ENCODE measurements at places on chromosomes 13 and 19.
A peak's percentile ranks its signal among the peaks of the same experiment; 100 is the strongest.

DNA sequence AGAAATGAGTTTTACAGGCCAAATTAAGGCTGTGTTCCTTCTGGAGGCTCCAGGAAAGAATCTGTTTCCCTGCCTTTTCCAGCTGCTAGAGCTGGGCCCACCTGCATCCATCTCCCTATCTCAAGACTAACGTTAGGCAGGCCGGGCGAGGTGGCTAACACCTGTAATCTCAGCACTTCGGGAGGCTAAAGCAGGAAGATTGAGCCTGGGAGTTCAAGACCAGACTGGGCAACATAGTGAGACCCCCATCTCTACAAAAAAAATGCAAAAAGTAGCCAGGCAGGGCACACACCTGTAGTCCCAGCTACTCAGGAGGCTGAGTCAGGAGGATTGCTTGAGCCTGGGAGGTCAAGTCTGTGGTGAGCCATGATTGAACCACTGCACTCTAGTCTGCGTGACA is 14.6 kb downstream of the HIF3A start:
- no peak for DNase-seq

- no peak for DNase-seq
These were observed 342.4 kb downstream of the KCNRG start for GRCh38 chr13:50357586-50358118.

GRCh38 chr19:36030264-36031148 is 2.2 kb downstream of the CLIP3 start:
- no peak for DNase-seq

GRCh38 chr19:3771000-3771905 is 775 bp downstream of the RAX2 start:
- DNase-seq = no peak

GRCh38 chr13:52707375-52707774 is 32.2 kb downstream of the CNMD start:
- no peak for DNase-seq

- no peak for DNase-seq
These were observed 84.5 kb upstream of the ABCC4 start for GRCh38 chr13:95385798-95386197.

- DNase-seq = no peak
These were observed 2.2 kb downstream of the SBNO2 start for GRCh38 chr19:1171755-1172352.

DNA sequence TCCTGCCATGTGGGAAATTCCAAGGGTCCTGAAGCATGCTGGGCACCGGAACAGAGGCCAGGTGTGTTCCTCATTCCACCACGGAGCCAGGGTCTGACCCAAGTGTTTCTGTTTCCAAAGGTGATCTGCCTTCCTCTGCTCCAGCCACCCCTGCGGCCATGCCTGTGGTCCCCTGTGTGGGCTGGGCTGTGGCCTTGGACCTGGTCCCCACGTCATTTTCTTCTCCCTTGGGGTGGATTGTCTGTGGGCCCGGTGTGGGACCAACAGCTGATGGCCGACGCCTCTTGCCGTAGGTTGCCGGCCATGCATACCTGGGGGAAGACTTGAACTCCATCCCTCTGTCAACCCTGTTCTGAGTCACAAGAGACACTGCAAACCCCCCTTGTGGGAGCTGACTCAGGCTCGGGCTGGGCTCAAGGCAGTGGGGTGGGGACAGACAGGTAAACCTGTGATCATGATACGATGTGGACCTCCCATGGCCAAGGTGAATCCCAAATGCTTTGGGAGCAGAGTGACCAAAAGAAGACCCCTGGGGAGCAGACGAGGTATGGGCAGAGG is 35.0 kb downstream of the ATP11A start:
- DNase-seq = no peak

- DNase-seq = no peak
These were observed 66.5 kb downstream of the NDFIP2 start for GRCh38 chr13:79547211-79548195.

DNA sequence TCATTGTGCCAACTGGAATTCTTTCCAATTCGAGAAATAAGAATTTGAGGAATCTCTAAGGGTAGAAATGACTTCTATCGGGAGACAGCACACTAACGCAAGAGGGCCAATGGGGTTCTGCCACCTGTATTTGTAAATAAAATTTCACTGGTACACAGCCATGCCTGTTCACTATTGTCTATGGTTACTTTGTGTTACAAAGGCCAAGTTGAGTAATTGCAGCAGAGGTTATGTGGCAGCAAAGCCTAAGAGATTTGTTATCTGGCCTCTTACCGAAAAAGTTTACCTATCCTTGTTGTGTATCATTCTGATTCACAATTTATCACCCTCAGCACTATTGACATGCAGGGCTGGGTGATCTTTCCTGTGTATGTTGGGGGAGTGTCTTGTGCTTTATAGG is 278.0 kb downstream of the KLF5 start:
- DNase-seq = no peak

- no peak for DNase-seq
These were observed 290.2 kb downstream of the ZNF536 start for GRCh38 chr19:30662211-30662861.

- peak; percentile 45 for DNase-seq
These were observed 7.8 kb upstream of the SELENOV start for GRCh38 chr19:39506944-39507714.

GRCh38 chr13:112067871-112068539 is 1.1 kb downstream of the SOX1 start:
- DNase-seq = no peak

DNA sequence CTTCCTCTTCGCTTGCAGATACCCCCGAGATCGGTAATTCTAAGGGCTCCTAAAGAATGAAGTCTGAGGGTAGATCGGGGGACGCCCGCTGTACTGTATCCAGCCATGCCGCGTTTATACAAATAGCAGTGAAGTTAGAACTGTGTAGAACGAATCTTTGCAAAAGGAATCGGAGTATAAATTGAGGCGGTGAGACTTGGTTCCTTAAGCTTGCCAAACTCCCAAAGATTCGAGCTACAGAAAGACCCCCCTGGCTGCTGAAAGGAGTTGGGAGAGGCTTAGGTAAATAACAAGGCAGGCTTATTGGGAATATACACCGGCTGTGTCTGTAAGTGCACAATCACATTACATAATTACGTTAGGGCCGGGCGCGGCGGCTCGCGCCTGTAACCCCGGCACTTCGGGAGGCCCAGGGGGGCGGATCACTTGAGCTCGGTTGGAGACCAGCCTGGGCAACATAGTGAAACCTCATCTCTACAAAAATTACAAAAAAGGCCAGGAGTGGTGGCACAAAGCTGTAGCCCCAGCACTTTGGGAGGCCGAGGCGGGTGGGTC is 12.2 kb downstream of the TMEM160 start:
- DNase-seq = no peak

GRCh38 chr13:73273745-73274144 is 214.9 kb downstream of the KLF5 start:
- DNase-seq = no peak

DNA sequence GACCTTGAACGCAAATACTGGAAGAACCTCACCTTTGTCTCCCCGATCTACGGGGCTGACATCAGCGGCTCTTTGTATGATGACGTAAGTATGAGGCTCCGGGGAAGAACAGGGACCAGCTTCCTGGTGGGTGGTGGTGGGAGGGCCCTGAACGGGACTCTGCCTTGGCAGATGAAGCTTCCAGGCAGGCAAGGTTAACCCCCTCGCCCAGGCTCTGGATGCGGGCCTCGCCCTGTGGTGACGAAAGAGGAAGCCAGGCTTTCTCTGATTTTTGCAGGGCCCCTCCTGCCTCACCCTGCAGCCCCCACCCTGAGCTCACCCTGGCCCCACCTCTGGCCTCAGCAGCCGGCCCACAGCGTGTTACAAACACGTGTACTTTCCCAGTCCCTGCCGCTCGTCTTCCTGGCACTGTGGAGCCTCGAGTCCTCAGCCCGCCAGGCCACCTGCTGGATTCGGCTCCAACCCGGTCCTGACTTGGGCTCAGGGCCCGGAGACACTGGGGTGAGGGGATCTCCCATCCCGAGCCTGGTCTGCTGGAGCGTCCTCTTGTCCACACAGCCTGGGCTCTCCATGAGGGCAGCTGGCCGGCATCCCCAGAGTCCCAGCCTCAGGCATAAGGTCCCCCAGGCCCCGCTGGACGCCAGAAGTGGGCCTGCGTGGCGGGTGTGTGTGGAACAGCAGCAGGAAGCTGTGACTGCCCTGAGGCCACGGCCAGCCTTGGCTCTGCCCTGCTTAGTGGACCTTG is 72.4 kb downstream of the KDM4B start:
- DNase-seq = no peak

- DNase-seq = no peak
These were observed 267.1 kb upstream of the TMTC4 start for GRCh38 chr13:100941377-100942368.

DNA sequence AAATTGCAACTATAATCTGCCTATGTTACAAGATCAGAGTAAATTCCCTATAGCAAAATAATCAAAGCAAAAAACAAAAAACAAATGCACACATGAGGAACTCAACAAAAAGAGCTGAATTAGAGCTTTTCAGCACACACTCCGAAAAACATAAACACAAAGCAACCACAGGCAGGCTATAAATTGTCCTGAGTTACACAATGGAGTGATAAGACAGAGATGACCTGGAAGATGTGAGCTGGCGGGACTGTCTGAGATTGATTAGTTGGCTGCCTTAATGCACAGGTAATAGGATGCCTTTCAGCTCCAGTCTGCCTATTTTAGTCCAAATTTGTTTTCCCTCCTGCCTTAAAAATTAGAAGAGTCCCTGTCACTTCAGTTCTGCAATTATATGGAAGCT is 159.0 kb upstream of the FNDC3A start:
- DNase-seq = no peak

DNA sequence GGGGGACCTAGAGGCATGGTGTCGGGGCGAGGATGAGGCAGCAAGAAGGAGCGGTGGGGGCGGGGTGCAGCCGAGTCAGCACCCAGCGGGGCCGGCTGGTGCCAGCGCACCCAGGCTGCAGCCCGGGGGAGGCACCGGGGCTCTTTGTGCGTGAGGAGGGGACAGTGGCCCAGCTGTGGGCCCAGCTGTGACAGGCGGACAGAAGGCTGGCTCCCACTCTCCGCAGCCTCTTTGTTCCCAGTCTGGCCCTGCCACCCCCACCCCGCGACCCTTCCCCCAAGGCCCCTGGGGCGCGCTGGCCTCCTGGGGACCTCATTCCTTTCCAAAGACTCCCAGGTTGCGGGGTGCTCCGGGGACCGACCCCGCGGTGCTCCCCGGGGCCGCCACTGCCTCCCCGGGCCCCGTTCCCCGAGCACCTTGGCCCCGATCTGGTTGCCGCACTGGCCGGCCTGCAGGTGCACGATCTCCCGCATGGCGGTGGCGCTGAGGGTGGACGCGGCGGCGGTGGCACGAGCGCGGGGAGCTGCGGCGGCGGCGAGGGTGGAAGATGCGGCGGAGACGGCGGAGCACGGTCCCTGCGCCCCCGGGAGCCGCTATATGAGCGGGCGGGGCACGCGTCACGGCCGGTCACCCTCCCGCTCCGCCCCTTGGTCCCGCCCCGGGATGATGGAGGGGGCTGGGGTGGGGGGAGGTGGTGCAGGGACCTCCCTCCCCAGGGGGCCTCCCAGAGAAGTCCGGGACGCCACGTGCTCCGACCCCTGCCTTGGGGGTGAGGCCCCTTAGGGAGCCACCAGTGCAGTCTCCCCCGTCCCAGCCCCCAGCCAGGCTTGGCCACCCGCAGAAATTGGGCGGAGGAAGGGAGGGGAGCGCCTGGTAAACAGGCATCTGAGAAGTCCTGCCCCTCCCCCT is at the start of gene TUBB4A:
TSS of gene TUBB4A (minus strand) at position 570 of the 909 bp plus-strand sequence. CDS start at position 473, 97 bp downstream.
- no peak for DNase-seq

DNA sequence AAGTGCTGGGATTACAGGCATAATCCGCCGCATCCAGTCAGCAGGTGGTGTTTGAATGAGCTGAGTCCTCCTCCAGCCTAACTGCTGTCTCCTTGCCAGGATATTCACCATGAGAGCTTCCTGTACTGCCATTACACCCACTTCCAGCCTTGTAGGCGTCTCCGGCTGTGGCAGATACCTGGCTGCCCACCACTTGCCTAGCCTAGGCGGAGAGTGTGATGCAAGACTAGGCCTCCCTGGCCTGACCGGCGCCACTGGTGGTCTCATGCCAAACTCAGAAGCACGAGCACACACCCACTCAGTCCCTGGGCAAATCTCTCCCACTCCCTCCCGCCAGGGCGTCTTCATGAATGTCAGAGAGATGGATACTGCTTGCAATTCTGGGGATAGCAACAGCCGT is 16.6 kb downstream of the IL12RB1 start:
- DNase-seq = no peak

GRCh38 chr19:37513397-37513796 is 6.7 kb downstream of the ZNF793 start:
- no peak for DNase-seq

DNA sequence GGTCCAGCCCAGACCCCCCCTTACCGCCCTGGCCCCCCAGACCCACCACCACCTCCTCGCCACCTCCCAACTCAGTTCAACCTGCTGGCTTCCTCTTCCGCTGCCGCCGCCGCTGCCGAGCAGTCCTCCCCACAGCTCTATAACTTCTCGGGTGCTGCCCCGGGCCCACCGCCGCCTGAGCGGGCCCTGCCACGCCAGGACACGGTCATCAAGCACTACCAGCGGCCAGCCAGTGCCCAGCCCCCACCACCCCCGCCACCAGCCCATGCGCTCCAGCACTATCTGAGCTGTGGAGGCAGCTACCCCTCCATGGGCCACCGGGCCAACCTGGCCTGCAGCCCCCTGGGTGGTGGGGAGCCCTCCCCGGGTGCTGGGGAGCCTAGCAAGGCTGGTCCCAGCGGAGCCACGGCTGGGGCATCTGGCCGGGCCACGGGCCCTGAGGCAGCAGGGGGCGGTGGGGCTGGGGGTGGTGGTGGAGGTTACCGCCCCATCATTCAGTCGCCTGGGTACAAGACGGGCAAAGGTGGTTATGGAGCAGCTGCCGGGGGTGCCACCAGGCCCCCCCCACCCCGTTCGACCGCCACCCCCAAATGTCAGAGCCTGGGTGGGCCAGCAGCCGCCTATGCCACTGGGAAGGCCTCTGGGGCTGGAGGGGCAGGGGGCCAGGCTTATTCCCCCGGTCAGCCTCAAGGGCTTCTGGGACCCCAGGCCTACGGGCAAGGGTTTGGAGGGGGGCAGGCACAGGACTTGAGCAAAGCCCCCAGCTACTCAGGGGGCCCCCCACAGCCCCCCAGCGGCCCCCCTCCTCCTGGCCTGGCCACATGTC is 4.2 kb downstream of the PRR12 start:
- no peak for DNase-seq

DNA sequence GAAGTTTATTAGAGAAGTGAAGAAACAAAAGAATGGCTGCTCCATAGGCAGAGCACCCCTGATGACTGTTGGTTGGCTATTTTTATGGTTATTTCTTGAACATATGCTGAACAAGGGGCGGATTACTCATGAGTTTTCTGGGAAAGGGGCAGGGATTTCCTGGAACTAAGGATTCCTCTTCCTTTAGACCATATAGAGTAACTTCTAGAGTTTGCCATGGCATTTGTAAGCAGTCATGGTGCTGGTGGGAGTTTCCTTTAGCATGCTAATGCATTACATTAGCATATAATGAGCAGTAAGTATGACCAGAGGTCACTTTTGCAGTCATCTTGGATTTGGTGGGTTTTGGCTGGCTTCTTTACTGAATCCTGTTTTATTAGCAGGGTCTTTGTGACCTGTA is 38.7 kb upstream of the PCDH8 start:
- no peak for DNase-seq

DNA sequence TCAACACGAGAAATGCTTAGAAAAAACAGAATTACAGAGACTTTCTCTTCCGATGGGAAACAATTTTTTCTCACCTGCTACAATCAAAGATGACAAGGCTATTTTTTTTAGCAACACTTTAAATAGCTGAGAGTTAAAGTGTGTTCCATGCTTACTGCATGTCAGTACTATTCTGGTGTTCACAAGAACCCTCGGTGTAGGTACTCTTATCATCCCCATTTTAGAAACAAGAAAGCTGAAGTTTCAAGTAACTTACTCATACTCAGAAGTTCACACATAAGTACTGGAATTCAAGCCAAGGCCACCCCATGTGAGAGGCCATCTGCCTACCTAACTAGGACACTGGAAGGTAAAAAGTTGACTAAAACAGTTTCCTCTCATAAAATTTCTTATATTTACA is 9.0 kb upstream of the TNFRSF19 start:
- DNase-seq = no peak

Measured in T-helper 1 cell (primary cell).